Astrocyte of the hippocampus (primary cell): ENCODE measurements at places on chromosomes 3 and 15.

DNA sequence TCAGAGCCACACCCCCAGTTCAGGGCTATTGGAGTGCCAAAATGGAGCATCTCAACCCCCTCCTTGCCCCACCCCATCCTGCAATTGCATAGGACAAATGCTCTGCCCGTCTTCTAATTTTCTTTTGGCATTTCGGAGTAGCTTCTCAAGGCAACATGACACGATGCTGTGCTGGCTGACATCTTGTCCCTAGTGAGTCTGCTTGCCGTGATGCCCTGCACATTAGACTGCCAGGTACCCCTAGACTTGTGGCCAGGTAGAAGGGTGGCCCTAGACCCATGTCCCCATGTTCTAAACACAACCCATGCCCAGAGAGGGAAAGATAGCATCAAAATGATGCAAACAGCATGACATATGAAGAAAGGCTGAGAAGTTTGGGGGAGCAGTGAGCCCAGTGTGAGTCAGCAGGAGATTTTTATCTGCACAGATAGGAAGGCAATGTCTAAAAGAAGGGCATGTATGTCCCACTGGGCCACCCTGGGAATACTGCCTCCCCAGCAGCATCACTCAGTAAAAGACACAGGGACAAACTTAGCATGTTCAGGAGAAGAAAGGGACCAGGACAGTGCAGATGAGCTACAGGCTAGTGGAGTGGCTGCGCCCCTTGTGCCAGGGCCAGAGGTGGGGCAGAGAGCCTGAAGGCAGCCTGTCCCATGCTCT lies 36.8 kb downstream of the CA12 start:
- DNase-seq, result no peak

DNA sequence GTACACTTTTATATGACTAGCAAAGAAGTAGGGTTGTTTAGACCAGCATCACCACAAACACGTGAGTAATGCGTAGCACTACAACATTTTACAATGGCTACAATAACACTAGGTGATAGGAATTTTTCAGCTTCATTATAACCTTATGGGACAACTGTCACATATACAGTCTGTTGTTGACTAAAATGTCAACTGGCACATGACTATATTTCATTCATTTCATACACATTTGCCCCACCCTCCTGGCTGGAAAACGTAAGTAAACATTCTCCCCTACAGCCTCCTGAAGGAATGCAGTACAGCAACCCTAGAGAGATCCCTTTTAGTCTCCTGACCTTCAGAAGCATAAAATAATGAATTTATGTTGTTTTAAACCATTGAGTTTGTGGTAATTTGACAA lies 16.2 kb downstream of the RIOX2 start:
- DNase-seq, result no peak

- DNase-seq, result no peak
These were observed 804.0 kb downstream of the ROBO1 start for GRCh38 chr3:78963771-78964170.

DNA sequence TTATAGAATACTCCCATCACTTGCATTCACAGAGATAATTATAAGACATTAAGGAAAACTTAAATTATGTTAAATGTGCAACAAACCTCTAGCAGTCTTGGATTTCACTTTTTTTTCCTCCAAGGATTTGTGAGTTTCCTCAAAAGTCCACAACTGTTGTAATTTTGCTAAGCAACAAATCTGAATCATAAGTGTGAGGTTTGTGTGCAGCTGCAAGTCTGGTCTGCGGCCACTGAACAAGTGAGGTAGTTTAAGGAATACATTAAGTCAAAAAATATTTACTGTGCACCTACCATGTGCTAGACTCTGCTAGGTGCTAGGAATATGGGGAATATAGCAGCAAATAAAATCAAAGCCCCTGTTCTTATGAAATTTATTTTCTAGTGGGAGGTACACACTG lies 70.2 kb downstream of the LRRC28 start:
- DNase-seq, result no peak

DNA sequence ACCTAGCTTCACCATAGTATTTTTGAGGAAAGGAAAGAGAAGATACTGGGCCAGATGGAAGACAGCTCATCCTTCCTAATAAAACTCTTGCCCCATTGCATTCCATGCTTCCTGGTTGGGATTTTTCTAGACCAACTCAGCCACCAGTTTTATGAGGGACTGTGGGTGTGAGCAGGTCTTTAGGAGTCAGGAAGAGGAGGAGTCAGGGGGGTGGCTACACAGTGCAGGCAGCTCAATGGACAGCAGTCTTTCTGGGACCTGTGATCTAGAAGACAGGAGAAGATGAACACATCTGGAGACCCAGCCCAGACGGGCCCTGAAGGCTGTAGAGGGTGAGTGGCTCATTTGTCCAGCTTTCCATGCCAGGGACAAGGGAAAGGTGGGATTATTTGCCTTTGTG lies at the start of gene NOX5:
Gene NOX5, plus strand, starts transcription at position 242 of the 400 bp plus-strand sequence. Its CDS starts 41 bp downstream, at position 283.
- no peak for DNase-seq

DNA sequence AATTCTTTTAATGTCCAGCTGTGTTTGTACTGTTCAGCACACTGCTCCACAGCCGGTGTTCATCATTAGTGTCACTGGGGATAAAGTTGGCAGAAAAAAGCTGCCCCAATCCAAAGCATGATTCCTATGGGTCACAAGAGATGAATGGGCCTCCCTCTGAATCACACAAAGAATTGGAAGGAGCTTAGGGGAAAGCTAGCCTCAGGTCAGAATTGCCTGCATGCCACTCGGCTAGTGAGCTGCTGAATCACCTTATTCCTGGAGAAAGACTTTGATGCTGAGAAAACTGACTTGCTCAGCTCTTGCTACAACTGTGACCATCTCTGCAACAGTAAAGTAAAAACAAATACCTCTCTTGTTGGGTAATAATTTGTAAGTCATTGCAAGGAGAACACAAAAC lies 3.5 kb downstream of the CCK start:
- DNase-seq, result peak; percentile 71

DNA sequence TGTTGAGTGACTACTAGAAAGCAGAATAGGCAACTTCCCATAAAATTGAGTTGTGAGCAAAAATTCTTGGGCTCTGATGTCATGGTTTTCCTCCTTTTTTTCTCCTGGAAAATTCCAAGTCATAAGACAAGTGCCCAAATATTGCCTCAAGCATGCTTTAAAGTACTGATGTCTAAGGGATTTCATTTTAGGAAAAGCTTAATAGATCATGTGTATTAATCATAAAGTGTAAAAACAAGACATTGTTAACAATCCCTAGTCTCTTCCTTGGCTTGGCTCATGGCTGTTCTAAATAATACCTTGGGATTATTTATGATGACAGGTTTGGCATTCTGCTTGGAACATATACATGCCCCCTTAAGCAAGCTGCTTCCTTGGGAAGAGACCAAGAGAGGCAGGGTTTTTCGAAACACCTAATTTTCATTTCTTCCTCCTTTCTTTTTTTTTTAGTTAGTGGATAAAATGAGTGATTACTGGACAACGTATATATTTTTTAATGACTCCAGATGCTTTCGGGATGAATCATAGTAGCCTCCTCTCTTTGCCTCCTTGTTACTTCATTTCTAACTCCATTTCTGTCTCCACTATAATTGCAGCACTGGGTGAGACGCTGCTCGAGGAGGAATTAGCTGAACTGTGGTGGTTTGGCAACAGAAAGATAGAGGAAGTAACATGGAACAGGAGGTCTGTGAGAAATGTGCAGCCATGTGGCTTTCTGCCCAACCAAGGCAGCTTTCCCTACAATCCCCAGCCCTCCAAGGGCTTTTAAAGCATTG lies 104.9 kb downstream of the TPRG1 start:
- DNase-seq, result peak; percentile 88

- DNase-seq, result no peak
These were observed 185.0 kb downstream of the OR4M2 start for GRCh38 chr15:22265056-22265945.

- no peak for DNase-seq
These were observed 36.1 kb downstream of the FMN1 start for GRCh38 chr15:33158366-33158765.

DNA sequence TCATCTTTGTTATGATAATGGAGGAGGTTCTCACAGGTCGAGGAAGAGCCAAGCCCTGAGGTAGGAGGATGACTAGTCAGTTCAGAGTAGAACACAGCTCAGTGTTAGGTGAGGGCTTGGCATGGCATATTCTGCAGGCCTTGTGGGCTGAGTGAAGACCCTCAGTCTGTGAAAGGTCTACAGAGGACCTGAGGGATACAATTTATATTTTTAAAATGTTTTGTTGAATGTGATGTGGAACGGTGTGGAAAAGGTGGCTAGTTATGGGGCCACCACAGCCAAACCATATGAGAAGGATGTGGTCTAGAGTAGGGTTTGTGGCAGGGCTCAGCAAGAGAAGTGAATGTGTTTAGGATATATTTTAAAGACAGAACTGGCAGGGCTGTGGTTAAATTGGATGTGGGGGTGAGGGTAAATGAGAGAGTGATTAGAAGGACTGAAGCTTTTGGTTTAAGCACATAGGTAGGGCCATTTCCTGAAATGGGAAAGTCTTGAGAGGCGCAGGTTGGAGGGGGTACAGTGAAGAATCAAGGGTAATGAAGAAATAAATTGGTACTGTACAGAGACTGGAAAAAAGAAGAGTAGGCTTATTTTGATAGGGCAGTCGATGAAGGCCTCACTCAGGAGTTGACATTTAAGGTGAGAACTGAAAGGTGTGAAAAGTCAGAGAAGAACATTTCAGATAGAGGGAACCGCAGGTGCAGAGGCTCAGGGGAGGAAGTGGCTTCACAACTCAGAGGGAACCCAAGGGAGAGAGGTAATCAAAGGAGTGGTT lies 60.5 kb downstream of the SPTSSB start:
- no peak for DNase-seq

DNA sequence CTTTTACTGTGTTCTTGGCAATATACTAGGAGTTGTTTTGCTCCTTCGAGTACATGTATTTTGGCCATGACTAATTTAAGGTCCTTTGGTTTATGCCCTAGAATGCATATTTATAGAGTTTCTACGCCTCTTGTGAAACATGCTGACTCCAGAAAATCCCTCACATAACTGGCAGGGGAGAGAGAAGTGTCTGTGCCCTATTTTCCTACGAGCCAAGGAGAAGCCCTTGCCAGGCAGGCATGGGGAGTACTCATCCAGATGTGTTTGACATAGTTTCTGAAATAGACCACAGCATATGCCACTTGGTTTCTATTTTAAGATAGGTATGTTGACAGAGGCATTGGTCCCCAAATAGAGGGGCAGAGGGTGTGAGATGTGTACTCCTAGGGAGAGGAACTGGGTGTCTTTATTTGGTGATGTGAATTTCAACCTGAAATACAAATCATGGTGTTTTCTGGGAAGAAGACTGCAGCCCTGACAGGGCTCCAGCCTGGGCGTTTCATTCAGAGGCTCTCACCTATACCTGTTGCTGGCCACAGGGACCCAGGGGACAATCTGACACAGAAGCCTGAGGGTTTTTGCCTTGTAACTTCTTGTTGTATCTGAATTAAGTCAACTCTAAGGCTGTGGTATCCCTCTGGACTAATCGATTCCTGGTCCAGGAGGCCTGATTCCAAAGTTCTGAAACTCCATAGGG lies 267.8 kb upstream of the C2CD4B start:
- DNase-seq, result no peak

- no peak for DNase-seq
These were observed 120.9 kb downstream of the DTWD1 start for GRCh38 chr15:49741712-49742111.

GRCh38 chr3:126266291-126266840 lies 86.0 kb upstream of the ALDH1L1 start:
- peak; percentile 60 for DNase-seq

DNA sequence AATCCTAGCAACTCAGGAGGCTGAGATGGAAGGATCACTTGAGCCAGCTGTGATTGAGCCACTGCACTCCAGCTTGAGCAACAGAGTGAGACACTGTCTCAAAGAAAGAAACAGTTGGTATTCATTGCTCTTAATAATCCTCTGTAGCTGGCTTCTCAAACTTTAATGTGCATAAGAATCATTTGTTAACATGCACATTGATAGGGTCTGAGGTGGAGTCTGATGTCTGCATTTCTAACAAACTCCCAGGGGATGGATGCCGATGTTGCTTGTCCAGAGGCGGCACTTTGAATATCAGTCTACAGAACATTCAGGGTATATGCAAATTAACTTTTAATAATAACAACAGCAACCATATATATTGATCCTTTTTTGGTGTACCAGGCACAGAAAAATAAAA lies 39.9 kb downstream of the NKIRAS1 start:
- no peak for DNase-seq
